ENCODE measurements at places on chromosomes 5 and 9.

- DNase-seq = no peak
Observed at GRCh38 chr9:83642793-83643192, 19.9 kb downstream of the IDNK start.

DNA sequence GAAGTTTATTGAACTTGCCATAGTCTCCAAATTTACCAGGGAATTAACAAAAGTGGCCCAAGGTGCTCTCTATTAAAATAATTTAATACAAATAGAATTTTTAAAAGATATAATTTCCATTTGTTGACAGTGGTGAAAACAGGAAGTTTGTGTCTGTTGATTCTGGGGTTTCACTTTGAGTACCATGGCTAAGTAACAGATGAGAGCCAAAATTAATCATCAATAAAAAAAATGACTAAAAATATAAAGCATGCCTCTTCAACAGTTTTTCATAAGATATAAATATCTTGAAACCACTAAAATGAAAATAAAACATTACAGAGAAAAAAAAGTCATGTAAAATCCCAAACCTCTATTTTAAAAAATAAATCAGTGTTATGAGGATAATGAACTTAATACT lies 49.8 kb downstream of the SGCD start:
- no peak for DNase-seq

- no peak for DNase-seq
Observed at GRCh38 chr9:7560669-7561305, 238.8 kb downstream of the DMAC1 start.

GRCh38 chr5:125720348-125720685 lies 702.9 kb upstream of the GRAMD2B start:
- no peak for DNase-seq

GRCh38 chr5:122089096-122090013 lies 11.3 kb upstream of the LOX start:
- DNase-seq = no peak
